ENCODE measurements at places on chromosomes 1 and 21. TPM values are rescaled to one million over a fixed set of nuclear protein-coding genes. Genes with fewer than 3 reads are reported as not detected.

GRCh38 chr1:150548632-150549495 is at the start of gene ADAMTSL4:
TSS of gene ADAMTSL4 (plus strand) at chr1:150549408. CDS start at chr1:150552289, 2,881 bp downstream.
- DNase-seq: peak; percentile 57

DNA sequence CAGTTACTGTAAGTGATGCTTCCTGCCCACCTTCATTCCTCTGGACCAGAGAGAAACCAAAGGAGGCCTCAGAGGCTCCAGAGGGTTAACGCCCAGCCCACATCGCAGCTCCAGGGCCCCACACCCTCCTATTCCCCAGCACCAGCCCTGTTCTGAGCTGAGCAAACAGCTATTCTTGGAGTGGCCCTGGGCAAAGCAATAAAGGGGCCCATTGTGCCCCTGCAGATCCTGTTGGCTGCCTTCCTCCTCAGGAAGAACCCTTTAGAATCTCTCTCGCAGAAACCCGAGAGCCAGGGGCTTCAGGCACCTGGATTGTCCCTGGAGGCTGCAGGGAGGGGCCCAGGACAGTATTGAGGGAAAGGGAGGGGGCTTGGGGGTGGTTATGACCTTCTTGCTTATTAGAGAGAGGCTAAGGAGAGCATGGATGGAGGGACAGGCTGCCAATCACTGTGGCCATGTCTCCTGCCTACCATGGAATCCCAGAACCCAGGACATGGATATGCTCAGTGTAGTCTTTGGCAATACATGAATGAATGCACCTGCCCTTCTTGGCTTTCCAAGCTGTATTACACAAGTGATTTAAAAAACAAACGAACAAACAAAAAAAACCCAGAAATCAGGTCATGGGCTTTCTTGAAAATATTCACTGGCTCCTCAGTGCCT is 9.2 kb downstream of the PADI2 start:
- DNase-seq: no peak

DNA sequence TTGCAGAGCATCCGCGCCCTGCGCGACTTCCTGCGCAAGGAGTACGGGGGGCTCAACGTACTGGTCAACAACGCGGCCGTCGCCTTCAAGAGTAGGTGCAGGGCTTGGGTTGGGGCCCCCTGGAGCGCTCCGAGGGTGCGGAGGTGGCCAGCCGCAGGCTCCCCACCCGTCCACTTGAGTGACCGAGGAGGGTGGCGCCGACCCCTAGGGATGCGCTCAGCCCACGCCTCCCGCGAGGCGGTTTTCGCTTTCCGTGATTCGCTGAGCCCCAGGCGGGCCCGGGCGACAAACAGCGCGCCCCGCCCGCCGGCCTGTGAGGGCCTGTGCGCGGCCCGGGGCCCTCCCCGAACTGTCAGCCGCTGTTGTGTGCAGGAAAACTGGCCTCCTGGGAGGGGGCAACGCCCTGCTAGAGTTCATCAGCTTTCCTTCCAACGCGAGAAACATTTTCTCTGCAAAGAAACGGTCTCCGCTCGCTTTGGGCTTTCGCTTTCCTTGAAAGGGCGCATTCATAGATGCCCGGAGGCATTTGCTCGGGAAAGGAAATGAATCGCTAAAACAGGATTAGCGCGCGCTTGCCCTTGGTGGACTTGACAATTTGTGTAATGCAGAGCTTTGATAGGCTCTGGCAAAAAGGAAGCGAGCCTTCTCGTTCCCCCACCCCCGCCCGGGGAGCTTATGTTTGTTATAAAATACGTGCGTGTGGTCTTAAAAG is 668 bp downstream of the CBR3 start:
- DNase-seq: peak; percentile 80

- DNase-seq: no peak
Observed at GRCh38 chr1:16101623-16102022, 28.2 kb upstream of the FAM131C start.

GRCh38 chr1:27339213-27339612 is 2.6 kb upstream of the SYTL1 start:
- no peak for DNase-seq

- DNase-seq: no peak
Observed at GRCh38 chr1:240090957-240091600, 604 bp upstream of the FMN2 start.

DNA sequence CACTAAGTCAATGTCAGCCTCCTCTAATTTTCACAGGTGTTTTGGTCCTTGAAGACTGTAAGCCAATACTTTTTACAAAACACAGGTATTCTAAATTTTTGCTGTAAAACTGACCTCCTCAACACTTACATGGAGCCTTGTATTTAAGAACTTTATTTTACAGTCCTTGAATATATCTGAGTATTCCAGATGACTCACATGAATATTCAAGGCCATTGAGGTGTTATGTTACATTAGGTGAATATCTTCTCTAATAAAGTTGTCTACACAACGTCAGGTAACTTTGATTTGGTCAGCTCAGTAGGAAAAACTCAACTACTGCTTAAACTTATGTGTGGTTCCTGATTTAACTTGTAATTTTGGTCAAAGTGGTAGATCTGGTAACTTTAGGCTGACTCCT is 254.2 kb downstream of the OLFM3 start:
- DNase-seq: no peak

The S100A14 gene
- total RNA-seq: not detected

The ADAMTS5 gene
- total RNA-seq: 0.02 TPM

The ANGPTL3 gene
- total RNA-seq: not detected

The TNFRSF4 gene
- not detected for total RNA-seq

The KCNH1 gene
- 5.3 TPM for total RNA-seq

The SPRR2E gene
- not detected for total RNA-seq

Measured in A172 (cell line).